ENCODE measurements at places on chromosomes 7 and 10.

- no peak for DNase-seq
These were observed 585.1 kb downstream of the GATA3 start for GRCh38 chr10:8639486-8640185.

GRCh38 chr10:122998934-122999333 lies 9.7 kb downstream of the IKZF5 start:
- DNase-seq: no peak

- no peak for DNase-seq
These were observed 4.3 kb downstream of the SLF2 start for GRCh38 chr10:100917071-100917470.

DNA sequence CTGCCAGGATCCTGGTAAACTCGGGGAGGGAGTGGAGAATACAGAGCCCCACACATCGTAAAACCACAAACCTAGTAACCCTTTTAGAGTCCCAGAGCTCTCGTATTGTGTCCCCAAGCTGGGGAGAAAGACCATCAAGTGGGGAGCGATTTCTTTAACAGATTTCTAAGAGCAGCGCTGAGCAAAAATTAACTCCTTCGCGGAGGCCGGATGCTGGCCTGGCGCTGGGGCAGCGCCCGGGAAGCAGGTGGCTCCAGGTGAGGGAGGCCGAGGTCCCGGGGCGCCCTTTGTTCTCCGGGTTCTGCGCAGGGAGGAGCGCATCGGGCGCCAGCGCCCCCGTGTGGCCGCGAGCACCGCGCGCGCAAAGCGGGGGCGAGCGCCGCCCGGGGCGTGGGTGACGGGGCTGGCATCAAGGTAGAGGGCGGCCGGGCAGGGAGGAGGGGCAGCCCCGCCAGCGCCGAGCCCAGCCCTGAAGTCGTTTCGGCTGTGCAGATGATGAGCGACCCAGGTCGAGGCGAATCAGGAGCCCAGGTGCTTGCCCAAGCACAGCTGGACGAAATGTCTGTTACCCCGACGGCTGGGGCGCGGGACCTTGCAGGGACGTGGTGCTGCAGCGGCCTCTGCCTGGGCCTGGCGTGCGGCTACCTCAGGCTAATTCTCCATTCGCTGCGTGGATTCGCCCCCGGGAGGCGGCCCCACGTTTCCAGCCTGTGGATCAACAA lies 10.4 kb upstream of the FGFR2 start:
- peak; percentile 50 for DNase-seq

DNA sequence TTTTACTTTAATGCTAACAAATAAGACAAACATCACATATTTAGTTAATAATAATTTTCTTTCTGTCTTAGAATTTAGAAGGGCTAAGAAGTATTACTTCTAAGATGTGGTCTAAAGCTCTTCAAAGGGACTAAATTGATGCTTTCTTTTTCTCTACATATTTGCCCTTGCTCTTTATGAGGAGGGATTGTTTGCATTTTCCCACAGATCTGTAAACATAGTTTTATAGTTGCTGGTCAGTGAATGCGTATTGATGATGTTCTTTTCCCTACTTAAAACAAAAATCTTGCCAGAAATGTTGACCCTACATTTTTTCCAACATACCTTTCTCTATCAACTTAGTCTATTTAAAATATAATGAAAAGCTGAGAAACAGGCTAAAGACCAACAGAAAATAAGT lies 372.4 kb upstream of the LRGUK start:
- DNase-seq: no peak

DNA sequence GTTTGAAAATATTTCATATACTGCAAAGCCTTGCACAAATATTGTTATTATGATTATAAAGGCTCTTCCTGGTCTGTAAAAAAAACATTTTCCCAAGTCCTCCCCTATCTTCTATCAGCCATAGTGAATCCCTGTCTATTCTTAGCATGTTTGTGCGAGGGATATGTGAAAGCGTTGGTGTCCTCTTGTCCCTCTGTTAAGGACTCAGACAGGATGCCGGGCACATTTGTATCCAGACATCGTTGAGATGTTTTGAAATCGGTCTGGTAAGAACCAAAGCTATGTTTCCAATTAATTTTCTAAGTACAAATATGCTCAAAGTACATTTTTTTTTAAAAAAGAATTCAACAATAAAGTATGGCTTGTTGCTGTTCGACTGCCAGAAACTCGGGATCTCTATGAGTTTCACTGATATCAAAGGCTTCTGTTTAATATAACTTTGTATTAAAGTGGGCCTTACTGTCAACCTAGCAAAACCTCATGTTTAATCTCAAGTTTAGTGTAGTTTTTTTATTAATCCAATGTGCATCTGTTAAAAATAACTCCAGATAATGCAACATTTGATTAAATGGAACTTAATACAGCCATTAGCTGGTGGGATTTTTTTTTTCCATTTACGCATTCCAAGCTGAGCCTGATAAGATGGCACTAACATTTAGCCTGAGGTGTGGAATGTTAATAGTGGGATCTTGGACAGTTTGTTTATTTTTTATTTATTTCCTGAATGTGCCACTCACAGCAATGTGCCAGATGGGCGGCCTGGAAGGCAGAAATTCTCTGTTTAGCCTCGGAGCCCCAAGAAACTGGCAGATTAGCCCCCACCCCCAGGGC lies 754.3 kb downstream of the LRMDA start:
- no peak for DNase-seq

GRCh38 chr7:85336086-85336485 lies 149.2 kb upstream of the SEMA3D start:
- no peak for DNase-seq

- no peak for DNase-seq
These were observed 171.0 kb upstream of the SHH start for GRCh38 chr7:155983176-155983815.

GRCh38 chr7:159035571-159036073 lies 109.0 kb downstream of the VIPR2 start:
- DNase-seq: no peak

GRCh38 chr7:151208253-151208862 lies 1.9 kb downstream of the H2BK1 start:
- DNase-seq: no peak

DNA sequence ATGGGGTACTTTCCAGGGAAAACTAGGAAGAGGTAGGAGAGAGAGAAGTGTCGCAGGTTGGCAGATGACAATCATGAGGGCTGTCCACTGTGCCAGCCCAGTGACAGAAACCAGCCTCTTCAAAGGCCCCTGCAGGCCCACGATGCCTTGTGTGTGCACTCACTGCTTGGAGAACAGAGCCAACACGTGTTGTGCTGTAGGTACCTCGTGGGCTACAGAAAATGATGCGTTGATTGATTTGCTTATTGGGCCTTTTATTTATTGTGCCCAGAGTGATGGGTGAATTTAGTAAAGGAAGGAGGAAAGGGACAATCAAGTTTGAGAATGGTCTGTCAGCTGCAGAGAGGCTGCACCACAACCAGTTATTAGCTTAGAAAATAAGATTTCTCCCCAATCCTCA lies 215.1 kb downstream of the PLXNA4 start:
- no peak for DNase-seq

- no peak for DNase-seq
These were observed at the start of gene NANOS1 for GRCh38 chr10:119029613-119030420. Gene NANOS1 (plus strand): TSS chr10:119029714. CDS start chr10:119029802, 88 bp downstream.

DNA sequence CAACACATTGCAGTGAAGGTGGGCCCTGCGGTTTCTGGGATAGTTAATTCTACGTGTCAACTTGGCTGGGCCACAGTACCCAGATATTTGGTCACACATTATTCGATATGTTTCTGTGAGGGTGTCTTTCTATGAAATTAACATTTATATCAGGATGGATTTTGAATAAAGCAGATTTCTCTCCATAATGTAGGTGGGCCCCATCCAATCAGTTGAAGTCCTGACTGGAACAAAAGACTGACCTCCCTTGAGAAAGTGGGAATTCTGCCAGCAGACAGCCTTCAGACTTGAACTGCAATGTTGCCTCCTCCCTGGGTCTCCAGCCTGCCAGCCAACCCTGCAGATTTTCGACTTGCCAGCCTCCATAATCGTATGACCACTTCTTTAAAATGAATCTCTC lies 420.6 kb downstream of the PLXNA4 start:
- no peak for DNase-seq

GRCh38 chr7:138435231-138435919 lies 24.7 kb upstream of the TRIM24 start:
- DNase-seq: no peak

DNA sequence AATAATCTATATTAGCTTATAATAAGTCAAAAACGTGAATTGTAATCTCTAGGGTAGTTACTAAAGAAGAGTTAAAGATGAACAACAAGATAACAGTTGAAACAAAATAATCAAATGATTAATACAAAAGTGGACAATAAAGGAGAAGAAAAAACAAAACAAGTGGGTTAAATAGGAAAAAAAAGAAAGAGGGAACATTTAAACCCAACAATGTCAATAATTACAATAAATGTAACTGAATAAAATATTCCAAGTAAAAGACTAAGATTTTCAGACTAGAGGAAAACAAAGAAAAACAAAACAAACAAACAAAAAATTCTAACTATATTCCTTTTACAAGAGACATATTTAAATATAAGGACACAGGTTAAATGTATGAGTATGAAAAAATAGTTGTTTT lies 38.0 kb upstream of the ZEB1 start:
- DNase-seq: no peak

GRCh38 chr7:108461840-108462239 lies 5.6 kb upstream of the NRCAM start:
- no peak for DNase-seq

DNA sequence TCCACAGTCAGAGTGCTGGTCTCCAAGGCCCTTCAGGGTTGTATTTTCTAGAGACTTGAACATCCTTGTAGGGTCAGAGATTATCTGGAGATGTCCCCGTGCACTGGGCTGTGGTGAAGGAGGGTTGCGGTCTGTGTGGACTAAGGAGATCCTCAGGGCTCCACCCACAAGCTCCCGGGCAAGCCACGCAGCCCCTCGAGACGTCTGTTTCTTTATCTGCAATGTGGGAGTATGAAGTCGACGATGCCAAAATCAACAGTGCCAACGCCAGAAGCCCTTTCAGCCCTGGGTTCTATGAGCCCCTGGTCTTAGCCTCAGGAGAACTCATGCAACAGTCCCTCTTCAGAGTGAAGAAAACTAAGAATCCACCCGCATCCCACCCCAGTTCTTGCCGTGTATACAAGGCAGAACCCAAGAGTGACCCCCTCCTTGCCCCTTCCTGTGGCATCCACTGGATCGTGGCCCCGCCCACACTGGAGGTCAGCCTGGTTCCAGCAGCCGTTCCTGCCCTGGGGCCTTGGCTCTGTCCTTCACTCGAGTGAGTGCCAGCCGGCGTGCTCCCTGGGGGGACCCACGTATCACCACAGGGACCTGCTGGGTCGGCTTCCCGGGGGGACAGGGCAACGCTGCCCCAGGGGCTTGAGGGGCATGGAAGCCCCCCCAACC lies 6.0 kb upstream of the SHH start:
- DNase-seq: no peak

GRCh38 chr7:43104874-43105520 lies 7.5 kb upstream of the HECW1 start:
- no peak for DNase-seq

GRCh38 chr10:44921061-44921460 lies 9.9 kb downstream of the TMEM72 start:
- no peak for DNase-seq

DNA sequence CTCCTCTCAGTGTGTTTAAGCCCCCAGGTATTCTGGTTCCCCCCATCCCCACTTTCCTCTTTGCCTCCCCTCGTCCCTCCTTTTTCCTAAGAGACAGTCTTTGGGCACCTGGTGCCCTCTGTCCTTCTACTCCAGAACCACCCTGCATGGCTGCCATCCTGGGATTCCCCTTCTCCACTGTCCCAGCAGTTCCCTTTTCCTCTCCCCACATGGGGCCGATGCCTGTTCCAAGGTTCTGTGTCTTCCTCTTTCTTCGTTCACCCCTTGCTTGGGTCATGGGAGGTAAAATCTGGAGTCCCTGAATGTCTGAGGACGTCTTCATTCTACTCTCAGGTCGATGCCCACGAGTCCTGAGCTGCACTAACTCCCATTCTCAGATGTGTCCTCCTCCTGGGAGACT lies 120.8 kb downstream of the TAX1BP1 start:
- DNase-seq: no peak

GRCh38 chr10:129174232-129175014 lies 292.6 kb upstream of the MGMT start:
- DNase-seq: no peak

GRCh38 chr10:26952094-26952493 lies 91.3 kb upstream of the ABI1 start:
- DNase-seq: no peak

DNA sequence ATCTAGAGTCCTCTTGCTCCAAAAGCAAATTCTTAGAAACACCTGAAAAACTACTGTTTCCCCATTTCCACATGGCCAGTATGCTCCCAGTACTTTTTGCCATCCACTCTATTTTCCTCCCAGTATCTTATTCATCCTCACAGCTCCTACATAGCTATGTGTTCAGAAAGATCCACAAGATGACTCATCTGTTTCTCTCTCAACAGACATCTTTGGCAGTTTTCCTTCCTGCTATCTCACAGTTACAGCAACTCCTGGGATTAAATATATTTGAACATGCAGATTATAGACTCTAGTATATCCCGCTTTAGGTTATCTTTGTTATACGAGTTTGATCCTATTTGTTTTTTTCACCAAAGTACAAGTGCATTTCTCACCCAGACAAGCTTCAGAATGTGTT lies 675.6 kb upstream of the POT1 start:
- DNase-seq: no peak

- no peak for DNase-seq
These were observed 686 bp downstream of the AASS start for GRCh38 chr7:122143376-122143750.

DNA sequence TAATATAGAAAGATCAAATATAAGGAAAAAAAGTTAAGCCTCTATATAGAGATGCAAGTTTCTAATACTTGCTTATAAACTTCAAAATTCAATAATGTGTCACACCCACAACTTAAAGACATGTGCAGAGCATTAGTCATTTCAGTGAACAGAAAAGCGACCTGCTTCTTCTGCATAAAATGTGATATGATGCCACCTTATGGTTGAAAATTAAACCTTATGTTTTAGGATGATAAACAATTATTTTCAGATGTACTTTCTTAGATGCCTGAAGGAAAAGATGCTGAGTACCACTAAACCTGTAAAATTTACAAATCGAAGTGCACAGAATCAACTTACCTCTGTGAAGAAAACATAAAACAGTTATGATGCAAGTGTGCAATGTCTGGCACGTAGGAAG lies 96.0 kb downstream of the MTERF1 start:
- no peak for DNase-seq

DNA sequence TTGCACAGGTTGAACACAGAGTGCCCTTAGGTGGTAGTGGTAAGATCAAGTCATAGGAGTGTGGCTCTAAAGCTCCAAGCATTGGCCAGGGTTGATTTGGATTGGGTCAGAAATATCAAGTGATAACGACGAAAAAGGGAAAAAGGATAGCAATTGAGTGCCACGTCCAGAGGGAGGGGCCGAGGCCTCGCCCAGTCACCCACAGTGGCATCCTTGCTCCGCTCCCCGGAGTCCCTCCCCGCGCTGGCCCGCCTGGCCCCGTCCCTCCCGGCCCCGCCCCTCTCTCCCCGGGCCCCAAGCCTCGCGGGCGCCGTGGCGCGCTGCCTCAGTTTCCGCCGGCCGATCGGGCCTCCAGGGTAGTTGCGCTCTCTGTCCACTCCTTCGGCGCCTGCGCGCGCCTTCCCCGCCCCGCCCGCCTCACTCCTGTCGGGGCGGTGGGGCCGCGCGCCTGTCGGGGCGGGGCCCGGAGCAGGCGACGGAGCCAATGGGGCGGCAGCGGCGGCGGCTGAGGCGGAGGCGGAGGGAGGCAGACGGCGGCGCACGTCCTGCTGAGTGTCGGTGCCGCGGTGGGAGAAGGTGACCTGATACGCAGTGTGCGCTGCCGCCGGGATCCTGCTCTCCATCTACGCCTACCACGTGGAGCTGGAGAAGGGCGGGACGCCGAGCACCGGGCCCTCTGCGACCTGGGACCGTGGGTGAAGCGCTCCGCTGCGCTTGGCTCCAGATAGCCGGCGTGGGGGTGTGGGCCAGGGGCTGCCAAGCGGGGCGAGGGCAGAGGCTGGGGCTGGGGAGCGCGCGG lies 209.1 kb upstream of the ZNF722 start:
- no peak for DNase-seq
